ENCODE measurements at places on chromosomes 5 and 9.

GRCh38 chr5:14665949-14666348 is 1.4 kb downstream of the OTULIN start:
- DNase-seq, result no peak

- DNase-seq, result peak; percentile 23
Measured at GRCh38 chr5:43195670-43196265, 3.7 kb downstream of the NIM1K start.

- no peak for DNase-seq
Measured at GRCh38 chr5:138469540-138470321, 4.5 kb downstream of the EGR1 start.

DNA sequence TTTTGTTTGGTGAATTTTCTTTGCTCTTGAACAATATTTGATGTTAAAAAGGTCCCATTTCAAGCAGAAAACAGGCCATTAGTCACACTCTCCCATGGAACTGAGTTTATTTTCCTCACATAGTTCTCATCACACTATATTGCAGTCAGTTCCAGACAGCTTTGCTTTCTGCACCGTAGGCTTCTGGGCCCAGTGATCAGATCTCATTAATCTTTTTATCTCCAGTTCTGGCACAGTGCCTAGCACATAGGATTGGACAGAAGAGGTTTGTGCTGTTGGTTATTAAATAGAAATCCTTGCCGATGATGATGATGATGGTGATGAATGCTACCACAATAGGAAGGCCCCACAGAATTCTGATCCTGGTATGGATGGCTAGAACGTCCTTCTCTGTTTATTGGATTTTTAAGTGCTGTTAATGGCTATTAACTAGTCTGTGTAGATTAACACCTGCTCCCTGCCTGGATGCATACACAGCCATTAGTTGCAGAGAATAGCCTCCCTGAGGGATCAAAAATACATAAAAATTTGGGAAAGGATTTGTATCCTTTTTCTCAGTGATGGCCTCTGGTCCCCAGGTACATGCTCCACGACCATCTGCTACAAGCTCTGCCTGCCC is 52.0 kb upstream of the NTRK2 start:
- no peak for DNase-seq

GRCh38 chr9:77010527-77010926 is 8.9 kb upstream of the FOXB2 start:
- DNase-seq, result no peak
